Mesenteric fat pad (tissue), 1 donor: ENCODE measurements at places on chromosomes 7 and 10. TPM values are rescaled to one million over a fixed set of nuclear protein-coding genes. Genes with fewer than 3 reads are reported as not detected.

The EGR2 gene
- 21.1 TPM for total RNA-seq

The NEUROG3 gene
- total RNA-seq = 0.71 TPM

The ITPRID1 gene
- total RNA-seq = not detected

The WDR86 gene
- 19.4 TPM for total RNA-seq

The MACC1 gene
- 7.4 TPM for total RNA-seq

The SMIM30 gene
- total RNA-seq = 31.9 TPM

The SCART1 gene
- 3.3 TPM for total RNA-seq

The BAIAP2L1 gene
- 4.6 TPM for total RNA-seq

The GJD4 gene
- not detected for total RNA-seq

The ASB10 gene
- not detected for total RNA-seq

The CFAP43 gene
- 0.06 TPM for total RNA-seq

The KMT2E gene
- 72.4 TPM for total RNA-seq

The MMD2 gene
- not detected for total RNA-seq

The SEPTIN7 gene
- 195 TPM for total RNA-seq
